ENCODE measurements at places on chromosomes 4 and X. TPM values are rescaled to one million over a fixed set of nuclear protein-coding genes. Genes with fewer than 3 reads are reported as not detected.

DUSP9 gene
- 0.80 TPM for polyA plus RNA-seq

ADAM29 gene
- not detected for polyA plus RNA-seq

DCAF12L1 gene
- polyA plus RNA-seq = 0.24 TPM

MAGIX gene
- 1.9 TPM for polyA plus RNA-seq

CFAP47 gene
- not detected for polyA plus RNA-seq

CTAG1B gene
- polyA plus RNA-seq = not detected

RRH gene
- polyA plus RNA-seq = 0.19 TPM

SLC4A4 gene
- 0.41 TPM for polyA plus RNA-seq

AMTN gene
- not detected for polyA plus RNA-seq

ZFP92 gene
- 0.14 TPM for polyA plus RNA-seq

SPATA18 gene
- polyA plus RNA-seq = 1.4 TPM

CLDN2 gene
- 0.02 TPM for polyA plus RNA-seq

All from H1 (cell line).